ENCODE measurements at places on chromosomes 13 and 19.

- no peak for DNase-seq
These were observed 104.8 kb downstream of the ZIC5 start for GRCh38 chr13:99866781-99867180.

DNA sequence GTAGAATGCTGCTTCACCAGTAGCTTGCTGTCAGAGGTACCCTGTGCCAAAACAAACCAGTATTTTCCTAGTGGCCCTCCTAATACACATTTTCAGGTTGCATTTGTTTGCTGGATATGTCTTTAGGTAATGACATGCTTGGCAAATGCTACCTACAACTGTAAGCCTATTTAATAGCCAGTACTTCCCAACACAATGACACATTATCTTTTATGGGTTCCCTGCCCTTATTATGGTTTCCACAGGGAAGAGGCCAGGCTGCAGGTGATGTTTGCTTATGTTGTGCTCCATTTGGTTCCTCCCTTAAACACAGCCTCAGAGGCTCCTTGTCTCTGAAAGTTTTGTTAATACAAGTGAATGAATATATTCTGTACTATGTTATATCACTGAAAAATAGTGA is 24.7 kb downstream of the FRY start:
- DNase-seq = no peak

DNA sequence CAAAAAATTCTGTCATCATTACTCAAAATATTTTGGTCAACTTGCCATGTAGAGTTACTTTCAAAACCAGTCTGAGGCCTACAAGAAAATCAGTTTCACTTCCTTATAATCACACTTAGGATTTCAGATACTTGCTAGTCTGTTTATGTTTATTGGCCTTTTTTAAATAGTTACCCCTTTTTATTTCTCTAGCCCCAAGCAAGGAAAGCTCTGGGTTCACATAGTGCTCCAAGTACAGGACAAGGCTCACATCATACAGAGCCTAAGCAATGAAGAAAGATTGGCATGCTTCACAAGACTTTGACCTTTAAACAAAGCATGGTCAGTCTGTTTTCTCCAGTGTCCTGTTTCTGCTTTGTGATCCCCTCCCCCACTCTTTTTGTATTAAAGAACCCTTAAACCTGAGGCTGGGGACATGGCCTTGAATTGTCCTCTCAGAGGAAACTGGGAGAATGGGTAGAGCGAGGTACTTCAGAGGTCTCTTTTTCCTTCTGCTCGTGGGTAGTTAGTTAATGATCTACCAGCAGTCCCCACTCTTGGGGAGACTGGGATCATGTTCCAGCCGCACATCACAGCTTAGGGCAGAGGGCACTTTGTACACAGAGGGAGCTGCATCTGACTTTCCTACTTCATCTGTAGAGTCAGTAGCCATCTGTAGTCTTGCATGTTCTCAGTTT is 30.7 kb downstream of the CEACAM1 start:
- DNase-seq = no peak

DNA sequence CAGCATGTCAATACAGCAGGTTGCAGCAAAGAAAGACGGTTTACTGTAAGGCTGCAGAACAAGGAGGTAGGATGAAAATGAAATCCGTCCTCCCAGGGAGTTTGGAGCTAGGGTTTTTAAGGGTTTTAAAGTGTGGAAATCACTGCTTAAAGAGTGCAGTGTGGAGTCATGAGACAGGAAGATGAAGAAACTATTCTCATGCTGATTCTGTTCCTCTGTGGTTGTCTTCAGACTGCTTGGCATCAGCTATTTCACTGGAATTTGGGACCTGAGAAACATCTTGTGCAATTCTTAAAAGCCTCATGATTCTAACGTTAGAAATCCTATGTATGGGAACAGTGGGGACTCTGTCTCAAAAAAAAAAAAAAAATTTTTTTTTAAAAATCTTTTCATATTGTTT is 11.4 kb downstream of the ZNF331 start:
- no peak for DNase-seq

DNA sequence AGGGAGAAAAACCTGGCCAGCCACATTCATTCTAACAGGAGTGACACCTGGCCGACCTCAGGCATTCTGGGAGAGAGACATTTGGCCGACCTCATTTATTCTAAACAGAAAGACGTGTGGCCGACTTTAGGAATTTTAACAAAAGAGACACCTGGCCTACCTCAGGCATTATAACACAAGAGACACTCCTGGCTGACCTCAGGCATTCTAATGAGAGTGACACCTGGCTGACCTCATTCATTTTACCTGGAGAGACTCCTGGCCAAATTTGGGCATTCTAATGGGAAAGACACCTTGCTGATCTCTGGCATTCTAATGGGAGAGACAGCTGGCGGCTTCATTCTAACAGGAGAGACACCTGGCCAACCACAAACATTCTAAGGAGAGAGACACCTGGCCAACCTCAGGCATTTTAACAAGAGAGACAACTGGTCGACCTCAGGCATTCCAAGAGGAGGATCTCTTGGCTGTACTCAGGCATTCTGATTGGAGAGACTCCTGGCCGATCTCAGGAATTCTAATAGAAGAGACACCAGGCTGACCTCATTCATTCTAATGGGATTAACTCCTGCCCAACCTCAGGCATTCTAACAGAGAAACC is 1353.9 kb downstream of the UQCRFS1 start:
- no peak for DNase-seq

DNA sequence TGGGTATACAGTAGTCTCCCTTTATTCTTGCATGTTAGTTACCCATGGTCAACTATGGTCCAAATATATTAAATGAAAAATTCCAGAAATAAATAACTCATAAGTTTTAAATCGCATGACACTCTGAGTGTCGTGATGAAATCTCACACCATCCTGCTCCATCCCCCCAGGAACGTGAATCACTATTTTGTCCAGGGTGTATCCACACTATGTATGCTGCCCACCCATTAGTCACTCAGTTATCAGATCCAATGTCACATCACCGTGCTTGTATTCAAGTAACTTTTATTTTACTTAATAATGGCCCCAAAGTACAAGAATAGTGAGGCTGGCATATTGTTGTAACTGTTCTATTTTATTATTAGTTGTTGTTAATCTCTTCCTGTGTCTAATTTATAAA is 115.8 kb upstream of the SERP2 start:
- no peak for DNase-seq
